HL-60 (cell line): ENCODE measurements at places on chromosomes 2 and 18.

DNA sequence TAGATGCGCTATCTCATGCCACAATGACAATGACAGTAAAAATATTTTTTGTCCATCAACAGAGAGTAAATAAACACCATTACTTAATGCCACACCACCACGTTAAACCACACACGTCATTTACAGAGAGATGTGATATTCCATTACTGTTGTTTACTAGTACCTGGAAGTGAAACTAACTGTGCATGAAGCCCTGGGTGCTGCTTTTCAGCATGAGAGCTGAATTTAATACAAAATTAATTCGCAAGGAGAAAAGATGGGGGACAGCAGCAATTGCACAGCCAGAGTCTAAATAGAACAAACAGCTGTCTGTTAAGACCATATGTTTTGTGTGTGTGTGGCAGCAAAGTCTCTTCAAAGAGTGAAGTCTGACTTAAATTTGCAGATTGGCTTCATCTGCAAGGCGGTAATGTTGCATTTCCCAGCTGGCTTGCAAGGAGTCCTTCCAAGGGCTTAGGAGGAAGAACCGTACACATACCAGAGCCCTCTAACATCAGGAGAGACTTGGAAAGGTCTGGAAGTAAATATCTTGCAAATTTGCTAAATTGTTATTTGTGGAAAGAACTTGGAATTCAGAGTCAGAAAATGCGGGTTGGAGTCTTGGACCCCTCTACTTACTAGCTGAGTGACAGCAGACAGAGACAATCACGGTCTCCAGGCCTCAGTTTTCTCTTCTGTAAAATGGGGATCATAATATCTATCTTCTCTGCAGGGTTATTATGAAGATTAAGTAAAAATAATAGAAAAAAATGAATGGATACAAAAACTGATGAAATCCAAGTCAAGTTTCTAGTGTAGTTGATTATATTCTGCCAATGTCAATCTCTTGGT, 127.6 kb downstream of the ALPK2 start:
- DNase-seq = no peak

DNA sequence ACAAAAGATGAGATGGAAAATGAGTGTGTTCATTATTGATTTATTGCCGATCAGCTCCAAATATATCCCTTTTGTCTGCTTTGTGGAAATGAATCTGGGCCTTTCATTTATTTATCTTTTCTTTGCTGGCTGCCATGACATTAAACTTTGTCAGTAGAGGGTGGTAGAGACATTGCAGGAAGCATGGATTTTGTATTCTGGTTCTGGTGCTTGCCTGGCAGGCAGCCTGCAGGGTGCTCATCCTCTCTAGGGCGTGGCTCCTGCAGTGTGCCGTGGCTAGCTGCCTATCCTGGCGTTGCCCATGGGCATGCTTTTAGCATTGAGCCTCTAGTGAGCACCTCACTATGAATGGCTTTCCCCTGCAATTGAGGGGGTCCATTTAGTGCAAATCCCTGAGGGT, 593.1 kb downstream of the RNF144A start:
- no peak for DNase-seq

DNA sequence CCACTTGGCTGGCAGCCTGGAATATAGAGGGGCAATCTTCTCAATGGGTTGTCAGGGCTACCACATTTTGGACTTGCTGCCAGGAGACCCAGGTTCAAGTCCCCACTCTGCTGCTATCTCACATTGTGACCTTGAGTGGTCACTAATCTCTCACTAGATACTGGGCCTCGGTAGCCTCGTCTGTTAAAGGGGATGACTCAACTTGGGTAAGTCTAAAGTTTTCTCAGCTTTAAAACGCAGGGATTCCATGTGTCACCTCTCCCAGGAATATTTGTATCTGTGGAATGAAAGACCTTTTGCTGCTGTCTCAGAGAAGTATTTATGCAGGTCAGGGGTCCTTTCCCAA, 86.3 kb downstream of the SEMA4F start:
- no peak for DNase-seq

GRCh38 chr2:11056614-11057013, 98.7 kb upstream of the SLC66A3 start:
- DNase-seq = no peak

- no peak for DNase-seq
Observed at GRCh38 chr18:79111483-79111882, 42.3 kb downstream of the ATP9B start.

DNA sequence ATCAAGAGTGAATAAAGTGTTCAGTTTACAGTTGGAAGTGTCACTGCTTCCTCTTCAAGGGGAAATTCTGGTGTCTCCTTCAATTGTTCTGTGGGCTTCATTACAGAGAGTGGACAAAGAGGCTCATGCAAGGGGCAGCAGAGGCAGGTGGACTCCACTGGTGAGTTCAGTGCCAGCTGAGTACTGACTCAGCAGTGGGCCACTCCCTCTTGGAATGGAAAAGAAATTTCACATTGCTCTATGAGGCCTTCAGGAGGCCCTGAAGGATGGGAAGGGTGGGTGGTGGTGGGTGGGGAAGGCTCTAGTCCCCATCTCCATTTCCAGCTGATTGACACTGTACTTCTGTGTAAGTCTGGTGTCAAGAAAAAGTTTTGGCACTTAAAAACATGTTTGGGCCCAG, 66.4 kb downstream of the PRELID3A start:
- DNase-seq = no peak

DNA sequence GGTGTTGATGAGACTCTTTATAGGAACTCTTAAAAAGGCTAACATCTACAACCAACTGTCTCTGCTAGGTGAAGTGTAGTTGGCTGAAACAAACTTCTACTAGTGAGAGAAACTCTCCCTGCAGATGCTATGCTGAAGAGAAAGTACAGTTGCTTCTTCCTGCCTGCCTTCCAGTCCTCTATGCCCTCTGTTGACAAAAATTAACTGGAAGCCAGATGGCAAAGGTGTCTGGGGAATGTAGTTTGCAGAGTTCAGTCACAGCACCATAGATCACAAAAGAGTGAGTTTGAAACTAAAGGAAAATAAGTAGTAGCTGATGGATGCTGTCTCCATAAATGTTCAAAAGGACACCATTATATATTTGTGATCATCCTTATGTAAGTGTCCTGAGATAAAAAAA, 958.8 kb upstream of the NRXN1 start:
- DNase-seq = no peak

DNA sequence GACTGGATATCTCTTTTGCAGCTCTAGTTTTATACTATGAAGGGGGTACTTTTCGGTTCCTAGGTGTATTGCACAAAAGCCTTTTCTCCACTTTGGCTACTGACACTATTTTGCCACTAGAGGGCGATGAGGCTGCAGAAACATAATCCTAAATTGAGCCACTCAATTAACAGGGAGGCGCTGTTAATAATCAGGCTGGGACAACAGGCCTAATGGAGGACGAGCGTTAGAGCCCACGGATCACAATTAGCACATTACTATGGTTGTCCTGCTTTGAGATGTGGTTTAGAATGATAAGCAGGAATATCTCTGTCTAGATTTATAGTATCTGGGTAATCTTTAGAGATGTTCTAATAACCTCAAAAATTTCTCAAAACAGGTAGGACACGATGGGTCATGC, 62.2 kb upstream of the PMAIP1 start:
- peak; percentile 63 for DNase-seq

DNA sequence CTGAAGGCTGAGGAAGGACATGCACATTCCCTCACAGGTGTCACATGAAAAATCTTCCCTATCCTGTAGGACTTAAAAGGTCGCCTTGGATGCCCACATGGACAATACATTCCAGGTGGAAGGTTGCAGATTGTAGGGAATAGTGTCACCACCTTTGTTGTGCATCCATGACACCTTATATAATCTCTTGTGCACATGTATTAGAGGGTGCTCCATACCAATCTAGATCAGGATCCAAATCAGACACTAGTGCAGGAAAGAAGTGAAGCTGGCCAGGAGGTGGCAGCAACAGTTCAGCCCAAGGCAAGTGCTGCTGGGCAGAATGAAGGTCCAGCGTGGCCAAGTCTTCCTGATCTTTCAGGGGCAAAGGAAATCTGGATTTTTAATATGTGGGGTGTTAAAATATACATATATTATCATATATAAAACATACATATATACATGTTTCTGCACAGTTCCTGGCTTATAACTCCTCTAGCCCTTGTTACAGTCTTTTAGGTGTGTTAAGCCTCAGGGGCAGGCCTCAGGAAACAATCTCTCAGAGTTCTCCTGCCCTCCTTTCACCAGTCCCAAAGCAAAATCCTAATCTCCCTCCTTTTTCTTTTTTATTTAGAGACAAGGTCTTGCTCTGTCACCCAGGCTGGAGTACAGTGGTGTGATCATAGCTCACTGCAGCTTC, 16.6 kb downstream of the NIF3L1 start:
- DNase-seq = peak; percentile 75

GRCh38 chr2:198297350-198297749, 493.0 kb downstream of the PLCL1 start:
- no peak for DNase-seq

DNA sequence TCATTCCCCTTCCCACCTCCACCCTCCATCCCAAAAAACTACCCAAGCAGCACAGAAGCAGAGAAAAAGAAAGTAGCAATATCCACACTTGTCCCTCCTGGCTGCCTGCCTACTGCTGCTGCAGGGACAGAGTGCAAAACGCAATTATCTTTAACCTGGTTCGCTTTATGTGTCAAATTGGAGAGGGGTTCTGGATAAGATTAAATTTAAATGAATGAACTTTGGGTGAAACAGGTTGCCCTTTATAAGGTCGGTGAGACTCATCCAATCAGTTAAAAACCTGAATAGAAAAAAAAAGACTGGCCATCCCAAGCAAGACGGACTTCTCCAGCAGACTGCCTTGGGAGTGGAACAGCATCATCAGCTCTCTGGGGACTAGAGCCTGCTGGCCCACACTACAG, 62.6 kb downstream of the ANKRD44 start:
- no peak for DNase-seq

- no peak for DNase-seq
Observed at GRCh38 chr2:241774419-241775222, 2.0 kb upstream of the GAL3ST2 start.

DNA sequence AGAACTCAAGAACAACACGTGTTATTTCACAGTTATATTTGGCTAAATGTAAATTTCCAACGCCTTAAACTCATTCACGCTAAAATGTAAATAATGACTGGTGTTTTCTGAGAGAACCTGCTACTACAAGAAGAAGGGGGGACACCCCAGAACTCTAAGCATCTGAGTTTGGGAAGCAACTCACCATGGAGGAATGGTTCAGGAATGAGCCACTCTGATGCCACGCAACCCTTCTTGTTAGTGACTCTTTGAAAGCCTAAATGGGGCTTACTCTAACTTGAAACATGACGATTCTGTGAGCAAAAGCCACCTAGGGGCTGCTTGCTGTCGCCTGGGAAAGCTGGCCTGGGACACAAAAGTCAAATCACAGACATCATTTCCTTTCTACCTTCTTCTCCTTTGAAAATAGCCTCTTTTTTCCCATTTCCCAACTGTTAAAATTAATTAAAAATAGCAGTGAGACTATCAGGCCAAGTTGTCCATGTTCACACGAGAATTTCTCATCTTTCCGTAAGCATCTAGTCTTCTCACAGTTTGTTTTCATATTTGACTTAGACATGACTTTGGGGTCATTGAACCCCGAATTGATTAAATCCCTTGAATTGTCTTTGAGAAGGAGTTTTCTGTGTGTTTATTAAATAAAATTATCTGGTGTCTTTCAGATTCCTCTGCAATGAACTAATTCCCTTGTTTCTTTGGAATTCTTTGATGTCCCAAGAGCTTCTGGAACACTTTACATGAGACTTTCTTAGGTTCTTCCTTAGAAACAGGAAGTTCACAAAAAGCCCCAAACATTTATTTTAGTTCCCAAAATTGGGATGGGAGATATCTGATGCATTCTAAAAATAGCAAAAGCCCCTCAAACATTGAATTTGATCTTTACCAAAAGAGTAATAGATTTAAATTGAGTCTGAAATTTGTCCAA, 75.5 kb upstream of the CABLES1 start:
- DNase-seq = no peak

GRCh38 chr2:199148076-199148845, 309.5 kb downstream of the SATB2 start:
- no peak for DNase-seq

DNA sequence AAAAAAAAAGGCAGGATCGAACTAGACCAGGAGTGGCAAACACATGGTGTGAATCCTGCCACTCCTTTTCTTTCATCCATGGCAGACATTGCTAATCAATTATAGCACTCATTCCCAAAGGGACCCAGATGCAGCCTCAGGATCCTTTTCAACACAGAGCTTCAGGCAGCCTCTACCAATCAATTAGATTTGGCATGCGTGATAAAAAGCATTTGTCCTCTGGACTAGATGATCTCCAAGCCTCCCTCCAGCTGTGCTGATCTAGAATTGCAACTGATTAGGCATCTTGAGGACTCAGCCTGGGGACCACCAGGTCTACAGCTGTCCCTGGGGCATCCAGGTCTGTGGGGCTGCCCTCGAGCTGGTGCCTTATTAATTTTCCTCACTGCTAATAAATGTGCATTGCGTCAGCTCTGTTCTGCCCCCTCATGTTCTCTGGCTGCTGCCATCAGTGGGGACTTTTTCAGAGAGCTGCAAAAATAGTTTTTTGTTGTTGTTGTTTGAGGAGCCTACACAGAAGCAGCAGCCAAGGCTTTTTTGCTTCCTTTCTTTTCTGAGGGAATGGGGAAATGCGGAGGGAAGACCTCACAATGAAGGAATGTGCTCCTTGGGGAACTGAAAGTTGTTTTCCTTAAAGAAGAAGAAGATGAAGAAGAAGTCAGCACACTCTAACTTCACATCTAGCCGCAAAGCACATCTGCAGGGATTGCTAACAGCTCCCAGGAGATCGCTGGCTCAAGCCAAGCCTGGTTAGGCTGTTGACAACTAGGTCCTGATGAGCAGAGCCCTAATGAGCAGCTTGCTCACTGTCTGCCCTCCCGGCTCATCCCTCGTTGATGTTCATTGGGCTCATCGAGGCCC, 8.8 kb upstream of the ATOH8 start:
- DNase-seq = no peak

GRCh38 chr2:150478200-150478974, 9.1 kb downstream of the RND3 start:
- no peak for DNase-seq

GRCh38 chr18:62524440-62525200, 1.8 kb downstream of the ZCCHC2 start:
- no peak for DNase-seq

- DNase-seq = no peak
Observed at GRCh38 chr2:232395586-232395985, 11.1 kb upstream of the ALPG start.

DNA sequence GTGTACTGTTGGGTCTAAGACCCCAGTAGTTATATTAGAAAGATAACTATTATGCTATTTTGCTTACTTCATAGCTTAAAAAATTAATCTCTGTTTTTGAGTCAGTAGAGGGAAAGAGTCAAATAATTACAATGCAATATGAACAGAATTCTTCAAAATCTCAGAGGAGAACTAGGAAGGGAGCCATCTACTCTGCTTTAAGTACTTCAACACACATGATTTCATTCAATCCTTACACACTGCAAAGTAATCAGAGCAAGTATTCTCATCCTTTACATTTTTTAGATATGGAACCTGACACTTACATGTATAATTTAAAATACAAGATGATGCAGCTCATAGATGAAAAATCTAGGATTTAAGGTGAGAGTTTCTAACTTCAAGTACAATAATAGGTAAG, 27.7 kb downstream of the COL5A2 start:
- no peak for DNase-seq
